Uterus (tissue), 4 donors: ENCODE measurements at places on chromosomes 3 and 15.

- no peaks in the 10 kb centered on the region for H3K27me3 ChIP-seq
- H3K4me1 ChIP-seq = peaks cover 8% of the 10 kb centered on the region
- no peak for DNase-seq
- H3K4me3 ChIP-seq = peak overlapping the region; percentile 28
Measured at GRCh38 chr15:101188637-101189408, 63.0 kb downstream of the CHSY1 start.

DNA sequence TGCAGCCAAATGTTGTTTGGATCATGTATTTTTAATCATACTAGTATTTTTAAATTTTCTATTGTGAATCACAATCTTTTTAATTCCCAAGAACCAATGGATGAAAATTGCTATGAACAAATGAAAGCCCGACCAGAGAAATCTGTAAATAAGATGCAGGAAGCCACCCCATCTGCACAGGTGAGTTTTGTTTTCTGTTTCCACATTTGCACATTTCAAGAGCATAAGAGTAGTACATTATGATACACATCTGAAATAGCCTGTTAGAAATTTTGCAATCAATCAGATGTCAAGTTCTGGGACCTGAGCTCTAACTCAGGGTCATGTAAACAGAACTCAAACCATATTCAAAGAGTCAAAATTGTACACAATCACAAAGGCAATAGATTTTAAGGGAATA, 26.5 kb downstream of the TRAT1 start:
- H3K36me3 ChIP-seq = no peaks in the 10 kb centered on the region
- no peaks in the 10 kb centered on the region for H3K4me1 ChIP-seq

DNA sequence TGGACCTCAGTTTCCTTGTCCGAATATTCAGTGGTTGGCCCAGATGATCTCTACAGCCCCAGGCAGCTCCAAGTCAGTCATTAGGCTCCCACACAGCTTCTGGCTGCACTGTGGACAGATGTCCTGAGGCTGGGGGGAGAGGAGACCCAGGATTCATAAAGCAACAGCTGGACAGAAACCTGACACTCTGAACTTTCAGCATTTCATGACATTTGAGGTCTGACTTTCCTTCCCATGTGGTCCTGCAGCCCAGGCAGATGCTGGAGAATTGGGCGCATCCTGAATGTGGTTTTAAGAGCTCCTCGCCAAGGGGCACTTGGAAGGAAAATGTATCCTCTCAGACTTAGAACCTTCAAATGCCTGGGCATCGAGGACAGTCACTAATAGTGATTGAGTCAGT, 307.6 kb upstream of the LRRFIP2 start:
- H3K4me3 ChIP-seq = no peak overlapping the region
- H3K27ac ChIP-seq = no peak overlapping the region
- H3K4me1 ChIP-seq = no peaks in the 10 kb centered on the region
- DNase-seq = no peak
- H3K27me3 ChIP-seq = no peaks in the 10 kb centered on the region
- H3K36me3 ChIP-seq = no peaks in the 10 kb centered on the region

DNA sequence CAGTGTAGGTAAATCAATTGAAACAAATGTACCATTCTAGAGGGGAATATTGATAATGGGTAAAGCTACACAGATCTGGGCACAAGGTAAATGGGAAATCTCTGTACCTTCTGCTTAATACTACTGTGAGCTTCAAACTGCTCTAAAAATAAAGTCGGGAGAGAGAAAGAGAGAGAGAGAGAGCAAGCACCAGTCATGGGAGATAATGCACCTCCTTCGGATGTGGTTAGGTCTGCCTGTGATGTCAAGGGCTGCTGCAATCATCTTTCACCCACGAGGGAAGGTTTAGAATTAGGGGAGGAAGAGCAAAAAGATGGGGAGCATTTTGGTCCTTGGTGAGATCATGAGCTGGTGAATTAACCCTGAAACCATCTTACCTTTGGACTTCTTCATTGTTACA, 219.1 kb downstream of the ZNF385D start:
- no peak overlapping the region for H3K27ac ChIP-seq
- no peaks in the 10 kb centered on the region for H3K4me1 ChIP-seq
- no peak for DNase-seq

DNA sequence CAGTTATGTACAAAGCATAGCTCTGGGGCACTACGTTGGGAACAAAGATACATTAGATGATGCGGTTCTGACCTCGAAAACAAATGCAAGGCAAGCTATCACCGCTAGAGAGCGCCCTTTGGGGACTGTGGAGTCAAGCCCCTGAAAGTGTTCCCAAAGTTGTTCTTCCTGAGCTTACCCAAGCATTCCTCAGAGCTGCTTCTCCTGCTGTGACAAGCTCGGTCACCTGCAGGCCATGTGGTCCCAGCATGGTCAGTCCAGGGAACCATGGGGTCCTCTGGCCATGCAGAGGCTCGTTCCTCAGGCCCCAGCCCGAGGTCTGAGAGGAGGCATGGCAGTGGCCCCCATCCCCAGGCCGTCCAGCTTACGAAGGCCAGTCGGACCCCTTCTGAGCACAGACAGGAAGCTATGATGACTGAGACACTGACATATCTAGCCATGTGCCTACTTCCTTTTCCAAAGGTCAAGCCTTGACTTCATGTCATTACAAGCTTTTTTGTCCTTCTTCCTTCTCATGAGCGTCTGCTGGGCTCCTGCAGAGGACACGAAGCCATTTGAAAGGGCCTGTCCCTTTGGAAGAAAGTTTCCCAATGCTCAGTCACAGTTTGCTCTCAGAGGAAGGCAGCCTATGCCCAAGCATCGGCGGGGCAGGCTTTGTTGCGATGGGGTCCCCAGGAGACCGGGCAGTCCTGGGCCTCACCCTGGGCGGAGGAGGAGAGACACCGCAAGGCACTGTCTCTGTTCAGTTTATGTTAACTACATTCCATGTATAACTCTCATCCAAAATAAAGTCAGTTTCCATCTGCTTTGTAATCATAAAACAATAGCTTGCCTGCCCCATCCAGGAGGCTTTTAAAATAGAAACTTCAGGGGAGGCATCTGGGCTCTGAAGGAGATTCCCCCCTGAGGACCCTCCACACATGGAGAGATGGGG, 79.3 kb downstream of the ATP10A start:
- H3K4me3 ChIP-seq = no peak overlapping the region
- no peaks in the 10 kb centered on the region for H3K27me3 ChIP-seq
- no peak for DNase-seq
- no peaks in the 10 kb centered on the region for H3K36me3 ChIP-seq

DNA sequence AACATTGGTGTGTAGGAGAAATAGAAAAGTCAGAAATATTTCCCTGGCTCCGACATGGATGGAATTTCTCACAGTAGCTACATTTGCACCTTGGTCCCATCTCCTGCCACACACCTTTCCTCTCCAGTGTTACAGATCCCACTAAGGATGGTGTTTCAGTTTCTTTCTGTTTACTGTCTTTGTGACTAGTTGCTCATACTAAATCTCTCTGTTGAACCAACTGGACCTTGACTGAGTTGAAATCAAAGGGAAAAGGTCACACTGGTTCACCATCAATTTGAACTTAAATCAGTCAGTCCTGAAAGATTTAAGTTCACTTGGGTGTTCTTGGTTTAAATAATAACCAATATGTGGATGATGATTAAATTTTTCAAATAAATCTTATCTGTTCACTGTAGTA, 754.2 kb downstream of the OTOL1 start:
- no peaks in the 10 kb centered on the region for H3K4me1 ChIP-seq
- no peak overlapping the region for H3K4me3 ChIP-seq
- no peak overlapping the region for H3K27ac ChIP-seq
- no peaks in the 10 kb centered on the region for H3K27me3 ChIP-seq
- no peak for DNase-seq
- H3K36me3 ChIP-seq = no peaks in the 10 kb centered on the region

DNA sequence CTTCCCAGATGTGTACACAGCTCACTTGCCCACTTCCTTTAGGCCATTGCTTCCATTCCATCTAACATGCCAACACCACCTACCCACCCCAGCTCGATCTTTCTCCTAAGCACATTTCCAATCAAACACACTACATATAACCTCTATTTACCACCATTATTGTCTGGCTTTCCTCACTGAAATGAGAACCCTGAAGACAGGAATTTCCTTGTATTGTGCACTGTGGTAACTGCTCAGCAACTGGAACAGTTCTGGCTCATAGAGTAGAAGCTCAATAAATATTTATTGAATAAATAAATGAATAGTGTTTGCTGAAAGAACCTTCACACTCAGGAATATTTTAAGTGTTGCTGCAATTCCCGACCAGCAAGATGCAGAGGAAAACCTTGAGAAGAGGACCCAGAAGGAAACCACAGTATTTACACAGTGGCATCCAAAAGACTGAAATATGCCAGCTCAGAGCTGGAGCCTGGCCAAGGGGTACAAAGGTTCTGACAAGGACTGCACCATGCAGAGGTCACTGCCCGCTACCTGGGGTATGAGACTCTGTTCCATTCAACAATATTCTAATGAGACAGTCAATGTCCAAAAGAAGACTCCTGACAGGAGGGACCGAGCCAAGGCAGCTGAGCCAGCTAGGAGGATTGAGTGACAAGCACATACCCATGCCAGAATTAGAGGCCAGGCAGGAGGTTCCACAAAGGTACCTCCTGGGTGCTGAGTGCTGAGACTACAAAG, 168.8 kb downstream of the NUP210 start:
- H3K4me1 ChIP-seq = no peaks in the 10 kb centered on the region
- no peaks in the 10 kb centered on the region for H3K36me3 ChIP-seq
- no peak overlapping the region for H3K27ac ChIP-seq
- DNase-seq = no peak
- no peak overlapping the region for H3K4me3 ChIP-seq

DNA sequence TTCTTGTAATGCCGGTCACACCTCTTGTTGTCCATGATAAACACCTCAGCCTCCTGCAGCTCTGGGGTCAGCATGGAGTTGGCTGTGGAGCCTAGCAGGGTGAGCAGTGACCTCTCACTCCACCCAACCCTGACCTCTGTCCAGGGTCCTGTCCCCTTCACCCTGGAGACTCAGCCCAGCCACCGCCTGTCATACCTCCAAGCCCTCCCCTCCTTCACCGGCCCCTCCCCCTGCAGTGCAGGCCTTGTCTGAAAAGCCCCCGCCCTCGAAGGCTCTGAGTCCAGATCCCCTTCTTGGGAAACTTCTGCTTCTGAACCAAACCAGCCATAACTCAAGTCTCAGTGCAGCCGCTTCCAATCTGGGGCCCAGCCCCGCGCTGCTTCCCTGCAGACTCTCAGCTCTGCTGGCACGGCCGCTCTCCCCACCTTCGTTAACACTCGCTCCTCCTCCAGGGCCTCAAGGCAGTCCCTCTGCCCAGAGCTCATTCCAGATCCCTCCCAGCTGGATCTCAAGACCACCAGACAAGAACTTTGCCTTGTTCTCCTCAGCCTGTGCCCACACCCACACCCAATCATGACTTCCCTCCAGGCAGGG, 25.4 kb upstream of the PRSS50 start:
- no peak overlapping the region for H3K4me3 ChIP-seq
- H3K36me3 ChIP-seq = no peaks in the 10 kb centered on the region
- no peaks in the 10 kb centered on the region for H3K27me3 ChIP-seq
- no peaks in the 10 kb centered on the region for H3K4me1 ChIP-seq

DNA sequence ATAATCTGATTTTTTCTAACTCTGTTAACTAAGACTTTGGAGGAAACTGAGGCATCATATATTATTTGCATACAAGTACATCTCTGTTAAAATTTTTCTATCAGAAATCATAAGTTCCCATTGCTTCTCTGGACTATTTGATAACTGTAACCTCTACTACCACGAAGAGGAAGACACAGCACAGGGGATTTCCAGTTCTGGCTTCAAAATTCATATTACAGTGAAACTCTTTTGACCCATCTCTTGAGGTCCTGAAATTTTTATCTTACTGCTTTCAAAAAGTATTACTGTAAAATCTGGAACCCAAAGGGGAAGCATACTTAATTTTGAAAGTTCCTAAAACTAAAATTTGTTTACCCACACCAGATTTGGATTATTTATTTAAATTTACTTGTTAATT, 4.2 kb downstream of the PLSCR1 start:
- H3K4me3 ChIP-seq = no peak overlapping the region
- DNase-seq = no peak
- H3K36me3 ChIP-seq = no peaks in the 10 kb centered on the region
- no peak overlapping the region for H3K27ac ChIP-seq
- H3K27me3 ChIP-seq = no peaks in the 10 kb centered on the region

DNA sequence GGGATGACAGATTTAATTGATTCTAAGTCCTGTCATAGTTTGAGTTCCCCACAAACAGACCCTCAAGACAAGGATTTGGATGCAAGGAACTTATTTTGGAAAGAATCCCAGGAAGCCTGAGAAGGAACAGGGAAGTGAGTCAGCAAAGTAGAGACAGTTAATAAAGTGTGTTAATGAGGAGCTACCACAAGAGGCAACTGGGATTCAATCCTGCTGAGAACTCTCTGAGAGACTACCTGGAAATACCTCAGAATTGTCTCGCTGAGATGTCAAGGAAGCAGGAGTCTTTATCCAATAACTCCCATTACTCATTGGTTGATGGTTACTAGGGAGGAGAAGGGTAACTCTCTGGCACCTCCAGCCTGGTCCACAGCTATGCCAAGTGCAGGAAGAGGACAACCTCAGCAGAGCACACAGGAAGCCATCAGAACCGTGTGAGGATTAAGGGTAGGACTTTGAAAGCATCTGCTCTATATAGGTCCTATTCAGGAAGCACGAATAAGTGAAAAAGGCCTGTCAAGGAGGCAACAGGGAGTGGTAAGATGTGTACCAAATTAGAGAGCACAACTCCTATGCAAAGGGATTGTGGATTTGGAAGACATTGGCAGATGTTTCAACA, 311.1 kb upstream of the KCNH8 start:
- H3K27ac ChIP-seq = no peak overlapping the region
- H3K36me3 ChIP-seq = no peaks in the 10 kb centered on the region
- H3K27me3 ChIP-seq = no peaks in the 10 kb centered on the region
- DNase-seq = no peak
- H3K4me3 ChIP-seq = no peak overlapping the region

DNA sequence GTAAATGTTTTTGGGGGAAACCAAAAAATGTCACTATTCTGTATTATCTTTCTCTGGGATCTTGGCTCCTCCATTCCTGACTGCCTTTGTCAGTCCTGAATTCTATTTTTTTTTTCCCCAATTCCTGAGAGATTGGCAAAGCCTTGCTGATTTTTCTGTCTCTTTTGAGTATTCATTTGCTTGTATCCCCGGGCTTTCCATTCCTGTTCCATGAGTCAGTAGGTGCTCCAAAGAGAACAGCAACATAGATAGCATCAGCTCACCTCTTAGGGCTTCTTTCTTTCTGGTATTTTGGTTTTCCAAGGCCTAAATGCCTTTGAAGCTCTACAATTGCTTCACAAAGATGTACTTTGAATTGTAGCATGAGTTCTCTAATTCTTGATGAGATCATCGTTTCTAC, 271.7 kb upstream of the LRRC3B start:
- no peak overlapping the region for H3K4me3 ChIP-seq
- no peaks in the 10 kb centered on the region for H3K27me3 ChIP-seq
- no peaks in the 10 kb centered on the region for H3K36me3 ChIP-seq
- no peaks in the 10 kb centered on the region for H3K4me1 ChIP-seq

- H3K4me3 ChIP-seq = no peak overlapping the region
- no peaks in the 10 kb centered on the region for H3K4me1 ChIP-seq
- DNase-seq = peak; percentile 51
- peak overlapping the region; percentile 48 for H3K27ac ChIP-seq
- no peaks in the 10 kb centered on the region for H3K27me3 ChIP-seq
Measured at GRCh38 chr15:45892182-45892581, 257.4 kb downstream of the SQOR start.
